ENCODE measurements at places on chromosomes 3 and 15.

DNA sequence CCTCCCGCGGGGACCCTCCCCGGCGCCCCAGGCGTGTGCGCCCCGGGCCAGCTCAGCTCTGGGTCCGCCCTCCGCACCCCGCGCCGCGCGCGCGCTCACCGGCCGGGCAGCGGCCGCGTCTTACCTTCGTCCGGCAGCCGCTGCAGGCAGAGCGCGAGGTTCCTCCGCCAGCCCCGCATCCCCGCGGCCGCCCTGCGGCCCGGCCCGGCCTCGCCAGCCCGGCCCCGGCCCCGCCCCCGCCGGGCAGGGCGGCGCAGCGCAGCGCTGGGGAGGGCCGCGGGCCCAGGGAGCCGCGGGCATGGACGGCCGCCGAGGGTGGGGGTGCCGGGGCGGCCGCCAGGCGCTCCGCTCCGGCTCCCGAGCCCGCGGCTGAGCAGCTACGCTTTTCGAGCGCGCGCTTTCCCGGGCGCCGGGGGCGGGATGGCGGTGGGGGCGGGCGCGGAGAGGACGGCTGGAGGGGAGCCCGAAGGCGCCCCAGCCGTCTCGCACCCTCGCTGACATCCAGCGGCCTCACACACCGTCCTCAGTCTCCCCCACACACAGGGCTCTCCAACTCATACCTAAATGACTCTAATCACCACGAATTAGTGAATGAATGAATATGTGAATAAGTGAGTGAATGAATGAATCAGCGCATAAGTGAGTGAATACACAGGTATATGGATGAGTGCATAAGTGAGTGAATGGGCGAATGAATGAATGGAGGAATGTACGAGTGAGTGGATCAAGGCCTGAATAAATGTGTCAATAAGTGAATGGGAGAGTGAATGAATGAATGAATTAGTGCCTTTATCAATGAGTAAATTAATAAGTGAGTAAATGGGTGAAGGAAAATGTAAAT, 48.5 kb upstream of the CCDC174 start:
- no peak for DNase-seq

DNA sequence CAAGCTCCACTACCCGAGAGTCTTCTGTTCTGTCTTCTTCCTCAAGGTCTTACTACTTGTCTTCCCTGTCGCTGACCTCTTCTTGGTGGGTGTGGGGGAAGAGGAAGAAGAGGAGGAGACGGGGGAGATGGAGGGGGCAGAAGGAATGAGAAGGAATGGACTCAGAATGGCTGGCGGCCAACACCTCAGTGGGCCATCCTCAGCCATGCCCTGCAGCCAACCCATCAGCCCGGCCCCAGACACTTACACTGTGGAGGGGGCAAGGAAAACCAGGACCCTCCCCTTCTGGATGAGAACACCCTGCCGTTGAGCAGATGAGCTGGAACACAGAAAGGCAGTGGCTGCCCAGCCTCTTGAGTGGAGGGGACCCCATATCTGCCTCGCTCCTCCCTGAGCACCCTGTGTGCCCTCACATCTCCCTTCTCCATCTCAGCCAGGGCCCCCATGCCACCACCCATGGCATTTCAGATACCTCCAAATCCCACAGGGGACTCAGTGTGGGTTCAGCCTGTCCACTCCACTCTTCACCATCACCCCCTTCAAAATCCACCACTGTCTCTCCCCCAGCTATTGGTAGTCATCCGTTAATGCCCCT, 45.5 kb upstream of the PRR23E start:
- DNase-seq: no peak

DNA sequence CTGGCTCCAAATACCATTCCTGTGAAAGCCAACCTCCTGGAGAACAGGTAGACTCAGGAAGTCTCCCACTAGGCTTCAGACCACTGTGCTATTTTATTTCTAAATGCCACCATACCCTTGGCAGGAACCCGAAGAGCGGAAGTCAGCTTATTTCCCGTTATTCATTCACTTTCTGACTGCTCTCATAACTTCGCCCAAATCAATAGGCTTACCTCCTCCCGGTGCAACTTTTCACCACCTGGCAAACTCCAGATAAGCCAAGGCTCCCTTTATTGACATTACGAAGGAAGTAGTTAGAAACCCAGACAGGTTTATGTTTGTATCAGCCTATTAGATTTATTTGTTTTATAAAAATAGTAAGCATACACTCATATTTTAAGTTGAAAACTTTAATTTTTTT, 3.3 kb upstream of the CCDC54 start:
- DNase-seq: no peak

- no peak for DNase-seq
Measured at GRCh38 chr3:193883551-193883950, 252.4 kb upstream of the HES1 start.

- DNase-seq: no peak
Measured at GRCh38 chr3:171088964-171089754, 62.6 kb upstream of the SLC2A2 start.

DNA sequence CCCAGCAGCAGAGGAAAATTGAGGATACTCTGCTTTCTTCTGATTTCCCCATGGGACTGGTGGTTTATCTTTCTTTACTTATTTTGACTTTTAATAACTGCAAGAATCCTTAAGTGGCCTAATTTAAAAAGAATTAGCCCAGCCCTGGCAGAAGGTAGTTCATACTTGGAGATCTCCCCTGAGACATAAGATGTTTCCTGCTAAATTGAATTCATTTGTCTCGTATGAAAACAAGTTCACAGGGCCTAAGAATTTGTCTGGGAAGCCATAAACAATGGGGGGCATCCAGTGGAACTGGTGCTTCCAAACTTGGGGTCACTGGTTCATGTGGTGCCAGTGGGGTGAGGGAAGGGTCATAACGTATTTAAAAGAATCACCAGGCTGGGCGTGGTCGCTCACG, 283.1 kb upstream of the RASGRP1 start:
- no peak for DNase-seq

GRCh38 chr15:61820951-61821350, 239.3 kb downstream of the VPS13C start:
- no peak for DNase-seq

DNA sequence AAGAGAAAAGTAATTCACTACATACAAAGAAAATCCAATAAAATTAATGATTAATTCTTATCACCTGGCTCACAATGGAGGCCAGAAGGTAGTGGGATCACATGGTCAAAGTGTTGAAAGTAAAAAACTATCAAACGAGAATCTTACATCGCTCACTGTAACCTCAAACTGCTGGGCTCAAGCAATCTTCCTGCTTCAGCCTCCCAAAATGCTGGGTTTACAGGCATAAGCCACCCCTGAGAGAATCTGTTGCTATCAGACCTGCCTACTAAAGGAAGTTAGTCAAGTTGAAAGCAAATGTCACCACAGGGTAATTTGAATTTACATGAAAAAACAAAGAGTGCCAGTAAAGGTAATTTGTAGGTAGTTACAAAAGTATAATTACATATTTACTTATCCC, 103.3 kb downstream of the PCCB start:
- DNase-seq: no peak

DNA sequence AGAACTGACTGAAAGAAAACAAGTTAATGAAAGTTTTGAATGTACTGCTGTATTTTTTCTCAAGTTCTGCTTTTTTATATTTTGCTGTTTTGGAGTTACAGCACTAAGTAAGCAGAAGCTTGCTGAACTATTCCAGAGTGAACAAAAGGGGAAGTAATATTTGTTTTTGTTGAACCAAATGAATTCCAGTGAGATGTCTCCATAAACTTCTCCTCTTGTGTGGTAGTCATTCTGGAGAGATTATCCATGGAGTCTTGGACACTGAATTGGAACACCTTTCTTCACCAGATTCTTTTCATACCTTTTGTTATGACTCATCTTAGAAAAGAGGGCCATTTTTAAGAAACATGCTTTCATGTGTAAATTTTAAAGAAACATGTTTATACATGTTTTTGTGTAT, 8.8 kb downstream of the ANKUB1 start:
- no peak for DNase-seq

- DNase-seq: no peak
Measured at GRCh38 chr3:102233881-102234280, 200.9 kb upstream of the ZPLD1 start.

DNA sequence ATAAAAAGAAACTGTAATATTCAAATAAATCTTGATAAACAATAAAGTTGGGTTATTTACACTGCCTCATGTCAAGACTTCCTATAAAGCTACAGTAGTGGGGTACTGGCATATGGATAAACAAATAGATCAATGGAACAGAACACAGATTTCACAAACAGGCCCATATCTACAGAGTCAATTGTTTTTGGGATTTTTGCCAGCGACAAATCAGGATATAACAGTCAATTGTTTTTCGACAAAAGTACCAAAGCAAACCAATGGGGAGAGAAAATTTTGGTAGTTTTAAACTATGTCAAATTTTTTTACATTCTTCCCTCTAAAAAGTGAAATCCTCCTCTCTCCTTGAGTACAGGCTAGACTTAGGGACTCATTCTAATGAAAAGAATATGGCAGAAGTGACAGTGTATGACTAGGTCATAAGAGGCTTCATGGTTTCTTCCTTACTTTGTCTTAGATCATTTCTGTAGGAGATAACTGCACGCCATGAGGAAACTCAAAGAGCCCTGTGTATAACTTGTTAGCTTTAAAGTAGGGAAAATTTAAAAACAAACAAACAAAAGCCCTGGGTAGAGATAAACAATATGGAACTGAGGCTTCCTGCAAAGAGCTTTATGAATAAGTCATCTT, 16.9 kb downstream of the IP6K1 start:
- DNase-seq: no peak

DNA sequence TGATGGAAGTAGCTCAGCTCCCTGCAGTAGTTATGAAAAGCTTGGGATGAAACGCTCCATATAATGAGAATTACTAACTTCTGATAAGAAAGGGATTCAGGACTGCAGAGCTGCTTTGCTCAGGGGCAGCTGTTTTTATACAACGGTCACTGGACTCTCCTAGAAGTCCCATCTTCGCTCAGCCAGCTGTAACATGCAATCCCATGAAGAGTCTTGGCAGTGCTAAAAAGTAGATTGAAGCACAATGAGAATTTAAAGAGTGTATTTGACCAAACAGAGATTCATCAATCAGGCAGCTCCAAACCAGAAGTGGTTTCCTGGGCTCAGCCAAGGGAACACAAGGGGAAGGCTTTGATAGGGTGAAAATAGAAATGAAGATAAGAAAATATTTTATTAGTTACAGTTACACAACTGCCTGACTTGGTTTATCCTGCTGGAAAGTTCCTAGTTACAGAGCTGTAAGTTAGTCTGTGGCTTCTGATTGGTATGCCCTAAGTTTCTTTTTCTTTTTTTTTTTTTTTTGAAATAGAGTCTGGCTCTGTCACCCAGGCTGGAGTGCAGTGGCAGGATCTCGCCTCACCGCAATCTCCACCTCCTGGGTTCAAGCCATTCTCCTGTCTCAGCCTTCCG, 24.1 kb downstream of the SIDT1 start:
- no peak for DNase-seq

DNA sequence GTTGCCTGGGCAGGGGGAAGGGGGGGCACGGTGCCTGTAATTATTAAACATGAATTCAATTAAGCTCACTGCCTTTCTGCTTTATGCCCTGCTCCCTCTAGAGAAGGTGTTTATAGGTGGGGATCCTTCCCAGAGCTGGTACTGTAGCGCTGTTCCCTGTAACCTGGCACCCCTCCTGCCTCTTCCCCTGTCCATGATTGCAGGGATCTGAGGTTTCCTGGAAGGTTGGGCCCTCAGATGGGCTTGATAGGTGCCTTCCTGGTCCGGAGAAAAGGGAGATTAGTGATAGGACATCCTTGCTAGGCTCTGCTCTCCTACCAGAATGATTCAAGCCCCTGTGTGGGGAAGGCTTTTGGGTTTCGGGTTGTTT, 2.1 kb upstream of the FAM131A start:
- no peak for DNase-seq

- no peak for DNase-seq
Measured at GRCh38 chr15:40940296-40940801, 11.2 kb downstream of the DLL4 start.

DNA sequence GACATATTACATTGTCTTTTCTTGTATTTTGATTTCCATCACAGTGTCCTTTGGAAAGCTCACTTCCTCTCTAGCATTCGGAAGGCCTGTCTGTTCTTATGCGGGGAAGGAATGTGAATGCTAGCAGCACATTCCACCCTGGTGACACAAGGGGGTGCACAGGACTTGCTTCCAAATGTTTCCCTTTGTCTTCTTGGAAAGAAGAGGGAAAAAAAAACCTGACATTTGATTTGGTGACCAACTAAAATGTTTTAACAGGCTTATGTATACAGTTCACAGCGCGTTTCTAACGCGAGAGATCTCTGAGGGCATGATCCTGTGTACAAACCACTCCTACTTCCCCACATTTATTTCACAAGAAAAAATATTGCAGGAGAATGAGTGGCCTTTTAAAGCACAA, 107.6 kb upstream of the FXR1 start:
- no peak for DNase-seq

DNA sequence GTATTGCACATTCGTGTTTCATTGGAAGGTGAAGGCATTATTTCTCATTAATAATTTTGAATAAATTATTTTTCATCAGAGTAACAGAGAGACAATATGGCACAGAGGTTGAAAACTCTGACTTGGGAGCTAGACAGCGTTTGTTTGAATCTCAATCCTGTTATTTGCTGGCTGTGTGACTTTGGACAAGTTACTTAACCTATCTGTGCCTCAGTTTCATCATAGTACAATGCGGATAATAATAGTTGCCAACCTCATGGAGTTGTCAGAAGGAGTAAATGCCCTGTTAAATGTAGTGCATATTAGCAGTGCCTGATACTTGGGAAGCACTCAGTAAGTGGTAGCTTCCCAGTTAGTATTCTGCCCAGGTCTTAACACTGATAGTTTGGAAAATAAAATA, 151.7 kb downstream of the SPATA16 start:
- DNase-seq: no peak

DNA sequence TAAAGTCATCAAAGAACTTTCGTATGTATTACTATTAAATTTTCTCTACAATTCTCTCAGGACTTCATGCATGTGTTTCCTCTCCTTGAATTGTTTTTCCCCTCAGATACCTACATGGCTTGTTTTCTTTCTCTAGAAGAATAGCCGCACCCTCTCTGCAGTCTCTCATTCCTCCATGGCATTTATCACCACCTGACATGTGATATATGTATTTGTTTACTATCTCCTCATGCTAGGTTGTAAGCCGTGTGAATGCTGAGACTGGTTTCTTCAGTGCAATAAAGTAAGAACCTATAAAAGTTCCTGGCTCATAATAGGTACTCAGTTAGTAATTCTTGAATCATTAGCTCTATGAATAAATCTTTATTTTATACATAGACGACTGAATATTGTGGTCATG, 149.2 kb downstream of the CNTN4 start:
- DNase-seq: no peak

GRCh38 chr15:29522373-29523276, 253.0 kb upstream of the NSMCE3 start:
- no peak for DNase-seq

Data from cortex of kidney (tissue), 1 donor.